ENCODE measurements at places on chromosomes 6 and 20.

- no peak for DNase-seq
Measured at GRCh38 chr6:131331151-131331550, 195.9 kb downstream of the AKAP7 start.

GRCh38 chr6:125834348-125834747 lies 43.6 kb downstream of the NCOA7 start:
- no peak for DNase-seq

DNA sequence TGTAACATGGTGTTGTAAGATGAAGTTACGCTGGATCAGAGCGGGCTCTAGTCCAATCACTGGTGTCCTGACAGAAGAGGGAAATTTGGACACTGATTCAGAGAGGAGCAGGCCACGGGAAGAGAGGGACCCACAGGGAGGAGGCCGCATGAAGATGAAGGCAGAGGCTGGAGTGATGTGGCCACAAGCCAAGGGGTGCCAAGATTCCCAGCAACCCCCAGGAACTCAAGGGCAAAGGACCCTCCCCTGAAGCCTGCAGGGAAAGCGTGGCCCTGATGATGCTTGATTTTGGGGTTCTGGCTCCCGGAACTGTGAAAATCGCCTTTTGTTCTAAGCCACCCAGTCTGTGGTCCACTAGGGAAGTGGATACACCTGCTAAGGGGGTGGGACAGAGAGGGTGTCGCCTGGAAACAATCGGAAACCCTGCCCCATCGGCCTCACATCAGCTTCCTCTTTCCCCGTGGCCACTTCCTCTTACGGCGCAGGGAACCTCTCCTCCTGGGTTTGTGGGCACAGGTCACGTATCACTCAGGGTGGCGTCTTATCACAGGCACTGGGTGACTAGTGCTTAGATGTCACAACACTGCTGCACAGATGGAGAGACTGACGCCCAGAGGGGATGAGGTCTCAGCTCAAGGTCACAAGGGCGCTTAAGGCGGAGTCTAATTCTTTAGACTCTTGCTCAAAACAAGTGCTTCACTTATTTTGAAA lies 58.0 kb downstream of the SULF2 start:
- peak; percentile 70 for DNase-seq

DNA sequence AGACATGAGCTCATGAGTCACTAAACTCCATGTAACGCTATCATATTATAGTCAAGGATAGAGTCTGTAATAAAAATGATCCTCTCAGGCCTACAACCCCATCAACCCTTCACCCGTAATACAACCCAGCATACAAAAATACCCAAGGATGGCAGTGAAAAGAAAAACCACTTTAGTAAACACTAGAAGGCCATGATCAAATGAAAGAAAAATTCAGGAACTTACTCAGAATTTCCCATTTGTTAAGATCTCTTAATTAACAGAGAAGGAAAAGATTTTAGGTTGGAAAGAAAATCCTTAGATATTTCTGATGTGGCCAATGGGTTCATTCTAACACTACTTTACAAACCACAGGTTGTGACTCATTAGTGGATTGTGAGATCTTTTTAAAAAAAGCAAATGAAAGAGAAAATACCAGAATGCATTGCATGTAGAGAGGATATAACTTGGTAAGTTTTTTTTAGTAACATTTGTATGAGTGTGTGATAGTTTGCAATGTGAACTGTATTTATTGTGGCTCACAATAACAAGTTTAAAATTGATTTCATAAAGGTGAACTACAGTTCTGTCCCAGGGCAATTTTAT lies 8.0 kb upstream of the UBE2J1 start:
- no peak for DNase-seq

GRCh38 chr6:25342802-25343201 lies 63.6 kb downstream of the CARMIL1 start:
- no peak for DNase-seq

DNA sequence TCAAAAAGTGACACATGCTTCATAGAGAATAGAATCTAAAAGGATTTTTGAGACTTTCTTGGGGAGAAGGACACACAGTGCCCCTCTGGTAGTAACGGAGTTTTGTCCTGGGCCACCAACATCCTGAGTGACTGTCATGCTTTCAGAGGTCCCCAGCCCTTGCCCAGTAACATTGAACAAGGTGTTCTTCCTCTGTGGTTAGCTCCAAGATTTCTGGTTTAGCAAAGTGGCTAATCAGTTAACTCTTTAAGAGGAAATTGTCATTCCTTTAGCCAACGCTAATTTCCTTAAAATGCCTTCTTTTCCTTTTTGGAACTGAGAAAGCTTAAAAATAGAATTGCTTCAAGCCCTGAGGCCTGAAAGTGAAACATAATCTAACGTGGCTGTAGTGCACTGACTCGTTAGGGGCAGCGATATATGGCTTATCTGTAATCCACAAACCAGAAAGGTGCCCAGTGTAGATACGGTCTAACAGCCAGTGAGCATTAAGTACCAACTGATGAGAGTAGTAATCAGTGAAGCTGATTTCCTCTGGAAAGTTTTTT lies 7.8 kb downstream of the E2F3 start:
- no peak for DNase-seq

DNA sequence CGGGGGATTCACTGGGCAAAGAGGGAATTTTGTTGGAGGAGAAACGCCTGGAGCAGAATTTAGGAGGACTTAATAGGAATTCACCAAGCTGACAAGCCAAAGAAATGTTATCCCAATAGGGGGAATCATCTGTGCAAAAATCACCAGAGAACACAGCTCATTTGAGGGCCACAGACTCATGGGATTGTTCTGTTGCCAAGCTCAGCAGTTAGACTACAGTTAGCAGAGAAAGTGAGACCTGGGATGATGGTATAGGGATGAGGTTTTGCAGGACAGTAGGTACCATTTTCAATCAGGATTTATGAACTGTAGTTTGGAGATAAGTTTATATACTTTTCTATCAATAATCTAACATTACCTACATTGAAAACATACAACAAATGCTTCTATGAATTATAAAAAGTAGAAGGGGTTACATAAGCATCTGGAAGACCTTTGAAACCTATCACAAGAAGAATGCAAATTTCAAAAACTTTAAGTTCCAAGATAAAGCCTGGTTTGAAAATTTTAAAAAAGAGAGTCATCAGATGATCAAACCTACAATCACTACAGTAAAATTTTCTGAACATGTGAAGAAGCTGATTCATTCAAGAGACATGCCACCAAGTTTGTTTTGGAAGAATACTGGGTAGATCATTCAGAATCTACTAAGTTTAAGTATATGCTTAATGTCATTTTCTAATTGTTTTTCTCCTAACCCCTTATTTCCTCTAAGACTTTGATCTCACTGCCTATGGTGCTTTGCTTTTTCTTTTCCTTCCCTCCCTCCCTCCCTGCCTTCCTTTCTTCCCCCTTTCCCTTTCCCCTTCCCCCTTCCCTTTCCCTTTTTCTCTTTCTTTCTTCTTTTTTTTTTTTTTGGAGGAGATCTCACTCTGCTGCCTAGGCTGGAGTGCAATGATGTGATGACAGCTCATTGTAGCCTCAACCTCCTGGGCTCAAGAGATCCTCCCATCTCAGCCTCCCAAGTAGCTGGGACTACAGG lies 81.5 kb downstream of the KIF13A start:
- no peak for DNase-seq

- no peak for DNase-seq
Measured at GRCh38 chr6:140627002-140627401, 1252.6 kb upstream of the CITED2 start.

DNA sequence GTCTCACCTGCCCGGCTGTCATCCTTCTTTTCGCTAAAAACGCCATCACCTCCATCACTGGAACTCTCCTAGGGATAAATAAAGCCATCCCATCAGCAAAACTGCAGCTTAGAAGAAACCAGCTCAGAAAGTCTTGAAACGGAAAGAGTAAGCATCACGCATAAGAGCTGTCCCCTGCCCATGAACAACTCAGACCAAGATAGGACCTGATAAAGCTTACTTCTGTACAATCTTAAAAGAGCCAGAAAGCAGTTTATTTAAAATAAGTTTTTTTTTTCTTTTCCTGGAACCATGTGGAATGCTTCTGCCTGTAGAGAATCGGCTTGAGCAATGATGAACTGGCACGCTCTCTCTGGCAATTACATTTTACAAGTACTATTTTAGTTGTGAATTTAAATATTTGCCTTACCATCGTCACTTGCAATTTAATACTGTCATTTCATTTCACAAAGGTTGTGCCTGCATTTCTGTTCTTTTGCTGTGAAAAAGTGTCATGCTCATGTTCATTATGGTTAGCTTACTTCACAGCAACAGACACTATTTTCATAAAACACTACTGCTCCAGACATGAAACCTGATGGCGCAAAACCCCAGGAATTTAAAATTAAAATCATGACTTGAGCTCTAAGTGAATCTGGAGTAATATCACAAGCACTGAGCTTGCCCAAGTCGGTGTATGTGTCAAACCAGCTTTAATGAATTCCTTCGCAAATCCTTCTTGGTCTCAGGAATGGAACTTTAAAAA lies 59.6 kb upstream of the EMILIN3 start:
- no peak for DNase-seq

DNA sequence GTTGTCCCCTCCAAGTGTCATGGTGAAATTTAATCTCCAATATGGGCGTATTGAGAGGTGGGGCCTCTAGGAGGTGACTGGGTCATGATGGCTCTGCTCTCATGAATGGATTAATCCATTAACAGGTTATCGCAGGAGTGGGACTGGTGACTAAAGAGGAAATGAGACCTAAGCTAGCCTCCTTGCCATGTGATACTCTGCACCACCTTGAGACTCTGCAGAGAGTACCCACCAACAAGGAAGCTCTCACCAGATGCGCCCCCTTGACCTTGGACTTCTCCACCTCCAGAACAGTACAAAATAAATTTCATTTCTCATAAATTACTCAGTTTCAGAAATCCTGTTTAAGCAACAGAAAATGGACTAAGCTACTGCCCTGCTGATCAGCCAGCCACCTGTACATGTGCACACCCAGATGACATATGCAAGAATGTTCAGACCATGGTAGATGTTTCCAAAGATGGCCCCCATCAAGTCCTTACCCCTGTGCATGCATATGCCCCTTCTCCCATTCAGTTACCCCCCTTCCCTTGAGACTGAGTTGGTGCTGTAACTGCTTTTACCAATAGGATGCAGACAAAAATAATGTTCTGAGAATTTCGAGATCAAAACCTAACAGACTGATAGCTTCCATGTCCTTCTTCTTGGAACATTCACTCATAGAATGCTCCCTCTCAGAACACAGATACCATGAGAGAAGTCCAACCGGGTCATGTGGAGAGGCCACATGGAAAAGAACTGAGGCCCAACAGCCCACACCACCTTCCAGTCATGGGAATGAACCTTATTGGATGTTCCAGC lies 28.4 kb downstream of the MAP3K5 start:
- no peak for DNase-seq

DNA sequence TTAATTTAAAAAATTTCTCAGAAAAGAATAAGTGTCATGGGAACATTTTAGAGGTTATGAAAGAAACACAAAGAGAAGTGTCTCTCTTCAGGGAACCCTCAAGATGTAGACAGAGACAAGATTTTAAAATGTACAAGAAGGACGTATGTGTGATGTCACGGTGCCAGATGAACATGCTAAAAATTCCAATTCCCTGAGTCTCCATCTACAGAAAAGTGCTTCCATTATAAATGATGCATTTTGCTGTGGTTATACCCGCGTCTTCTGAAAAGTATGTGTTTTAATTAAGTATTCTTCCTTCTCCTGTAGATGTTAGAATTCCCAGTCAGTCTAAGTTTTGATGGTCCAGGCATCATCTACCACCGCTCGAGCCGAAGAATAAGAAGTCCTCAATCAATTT lies 489.1 kb downstream of the PREX1 start:
- no peak for DNase-seq

- DNase-seq: no peak
Measured at GRCh38 chr6:105428342-105428957, 25.6 kb upstream of the PREP start.

DNA sequence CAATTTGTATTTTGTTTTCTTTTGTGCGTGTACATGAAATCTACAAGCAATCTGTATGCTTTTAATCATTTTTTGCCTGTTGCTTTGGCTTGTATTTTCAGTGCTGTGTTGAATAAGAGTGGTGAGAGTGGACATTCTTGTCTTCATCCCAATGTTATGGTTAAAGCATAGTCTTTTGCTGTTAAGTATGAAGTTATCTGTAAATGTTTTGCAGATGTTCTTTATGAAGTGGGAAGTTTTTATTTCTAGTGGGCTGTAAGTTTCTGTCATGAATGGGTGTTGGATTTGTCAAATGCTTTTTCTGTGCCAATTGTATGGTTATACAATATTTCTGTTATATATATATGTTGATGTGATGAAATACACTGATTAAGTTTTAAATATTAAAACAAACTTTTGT lies 24.2 kb downstream of the ZKSCAN3 start:
- DNase-seq: no peak

DNA sequence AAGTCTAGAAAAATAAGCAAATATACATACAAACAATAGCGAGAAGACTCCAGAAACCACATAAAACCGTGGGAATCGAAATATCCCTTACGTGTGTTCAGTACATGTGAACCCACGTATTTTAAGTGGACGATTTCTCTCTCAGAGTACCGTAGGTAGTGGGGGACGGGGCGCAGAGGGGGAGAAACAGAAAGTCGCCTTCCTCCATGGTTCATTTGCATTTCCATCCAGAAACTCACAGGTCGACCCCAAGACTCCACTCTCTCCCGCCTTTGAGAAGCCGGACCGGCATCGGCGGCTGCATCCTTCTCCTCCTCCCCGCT lies 538 bp upstream of the ENPP1 start:
- no peak for DNase-seq

GRCh38 chr20:8940326-8940725 lies 128.6 kb upstream of the PLCB4 start:
- no peak for DNase-seq

DNA sequence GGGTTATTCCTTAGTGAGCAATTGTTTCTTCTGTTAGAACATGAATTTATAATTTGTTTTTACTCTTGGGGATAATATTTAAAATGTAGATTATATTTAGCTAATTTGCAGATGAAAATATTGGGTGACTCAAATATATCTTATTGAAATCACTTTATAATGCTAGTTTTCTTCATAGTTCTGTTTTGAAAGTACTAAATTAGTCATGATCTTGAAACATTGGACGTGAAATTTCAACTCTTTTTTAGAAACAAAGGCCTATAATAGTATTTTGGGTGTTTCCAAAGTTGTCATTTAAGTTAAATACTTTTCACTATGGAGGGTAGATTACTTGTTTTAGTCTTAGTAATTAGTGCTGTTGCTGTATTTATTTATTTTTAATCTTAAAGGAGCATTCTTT lies 250.9 kb downstream of the UTRN start:
- no peak for DNase-seq

GRCh38 chr6:108589244-108589791 lies 28.6 kb downstream of the FOXO3 start:
- DNase-seq: no peak

GRCh38 chr20:15900443-15900842 lies 672.8 kb downstream of the KIF16B start:
- no peak for DNase-seq

- peak; percentile 93 for DNase-seq
Measured at GRCh38 chr6:33299237-33299944, 649 bp upstream of the RGL2 start.

DNA sequence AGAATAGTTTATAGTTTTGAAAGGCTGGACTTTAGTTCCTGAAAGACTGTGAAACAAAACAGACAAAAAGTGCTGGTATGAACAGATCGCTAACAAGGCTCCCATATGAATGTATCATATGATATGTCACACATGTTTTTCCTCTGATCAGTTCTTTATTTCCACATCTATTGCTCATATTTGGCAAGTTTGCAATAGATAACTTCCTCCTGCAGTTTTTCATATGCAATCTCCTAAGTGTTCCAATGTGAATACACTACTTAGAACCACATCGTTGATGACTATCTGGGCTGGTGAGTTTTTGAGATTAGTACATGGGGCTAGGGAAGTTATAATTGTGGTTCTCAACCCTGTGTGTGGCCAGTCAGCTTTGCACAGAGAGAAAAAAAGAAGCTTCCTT lies 23.1 kb downstream of the CRYBG1 start:
- DNase-seq: no peak

Measured in activated gamma-delta T cell treated with Interleukin-2 at 50 U/mL for 16 hours (primary cell).